ENCODE measurements at places on chromosomes 5 and 9. TPM values are rescaled to one million over a fixed set of nuclear protein-coding genes. Genes with fewer than 3 reads are reported as not detected.

PCDHGA2 gene
- 2.8 TPM for total RNA-seq

ENDOG gene
- total RNA-seq: 20.5 TPM

ZNF454 gene
- 5.8 TPM for total RNA-seq

DNA sequence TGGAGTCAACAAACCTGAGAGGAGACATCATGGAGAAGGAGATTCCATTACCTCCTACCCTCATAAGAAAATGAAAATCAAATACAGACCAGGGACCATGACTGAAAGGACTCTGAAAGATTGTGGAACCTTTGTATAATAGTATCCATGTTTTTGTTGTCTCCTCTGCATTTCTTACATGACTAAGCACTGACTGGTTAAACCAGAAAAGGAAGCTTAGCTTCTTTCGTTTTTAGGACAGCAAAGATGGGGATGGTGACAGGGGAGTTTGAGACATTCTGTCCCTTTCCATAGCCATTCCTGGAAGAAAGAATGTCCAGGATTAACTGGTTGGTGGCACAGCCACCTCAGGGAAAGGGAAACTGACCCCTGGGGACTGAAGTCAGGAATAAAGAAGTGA, 22.2 kb downstream of the ITGA1 start:
- no peak for DNase-seq

DNA sequence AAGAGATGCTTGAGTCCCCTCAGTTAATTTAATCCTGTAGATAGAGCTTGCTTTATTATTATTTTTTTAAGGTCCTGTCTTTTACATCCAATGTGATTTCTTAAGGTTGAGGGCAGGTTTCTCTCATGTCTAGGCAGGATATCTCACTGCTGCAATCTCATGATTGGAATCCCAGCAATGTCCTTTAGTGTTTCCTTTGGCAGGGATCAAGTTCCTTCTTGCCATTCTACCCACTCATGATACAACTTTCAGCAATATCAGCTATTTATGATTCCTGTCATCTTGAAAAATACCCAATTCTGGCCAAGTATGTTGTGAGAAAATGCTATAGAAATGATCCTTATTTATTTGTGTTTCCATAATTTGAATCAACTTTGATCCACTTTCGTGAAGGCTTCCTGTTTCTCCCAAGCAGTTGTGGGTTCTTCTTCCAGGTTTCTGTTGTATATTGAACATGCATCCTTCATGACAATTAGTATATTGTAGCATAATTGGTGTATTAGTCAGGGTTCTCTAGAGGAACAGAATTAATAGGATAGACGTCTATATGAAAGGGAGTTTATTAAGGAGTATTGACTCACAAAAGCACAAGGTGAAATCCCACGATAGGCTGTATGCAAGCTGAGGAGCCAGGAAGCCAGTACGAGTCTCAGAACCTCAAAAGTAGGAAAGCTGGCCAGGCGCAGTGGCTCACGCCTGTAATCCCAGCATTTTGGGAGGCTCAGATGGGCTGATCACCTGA, 18.4 kb upstream of the VPS13A start:
- DNase-seq: no peak

GRCh38 chr5:105726093-105726492, 1944.6 kb downstream of the EFNA5 start:
- DNase-seq: no peak

GRCh38 chr9:99601571-99602111, 220.0 kb upstream of the NR4A3 start:
- DNase-seq: no peak

DNA sequence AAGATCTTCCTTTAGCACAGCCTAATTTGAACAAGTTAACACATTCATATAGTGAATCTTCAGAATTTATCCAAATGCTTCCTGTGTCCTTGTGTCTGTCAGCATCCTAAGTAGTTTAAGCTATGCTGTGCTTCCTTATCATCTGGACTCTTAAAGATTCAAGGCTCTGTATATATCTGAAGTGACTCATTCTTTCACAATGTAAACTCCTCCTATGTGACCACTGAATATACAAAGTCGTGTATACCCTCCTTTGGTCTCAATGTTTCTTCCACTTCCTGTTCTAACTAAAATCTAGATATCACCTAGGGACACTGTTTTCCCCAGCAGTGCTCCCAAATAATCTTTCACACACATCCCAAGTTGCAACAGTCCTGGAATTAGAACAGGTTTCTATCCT, 935.7 kb upstream of the NUDT12 start:
- DNase-seq: no peak

- no peak for DNase-seq
Measured at GRCh38 chr5:154966081-154966841, 25.4 kb downstream of the MRPL22 start.

- no peak for DNase-seq
Measured at GRCh38 chr5:32499261-32499660, 54.7 kb upstream of the ZFR start.
